ENCODE measurements at places on chromosomes 7 and 10.

- DNase-seq = no peak
Observed at GRCh38 chr7:129843365-129843898, 109.3 kb downstream of the UBE2H start.

DNA sequence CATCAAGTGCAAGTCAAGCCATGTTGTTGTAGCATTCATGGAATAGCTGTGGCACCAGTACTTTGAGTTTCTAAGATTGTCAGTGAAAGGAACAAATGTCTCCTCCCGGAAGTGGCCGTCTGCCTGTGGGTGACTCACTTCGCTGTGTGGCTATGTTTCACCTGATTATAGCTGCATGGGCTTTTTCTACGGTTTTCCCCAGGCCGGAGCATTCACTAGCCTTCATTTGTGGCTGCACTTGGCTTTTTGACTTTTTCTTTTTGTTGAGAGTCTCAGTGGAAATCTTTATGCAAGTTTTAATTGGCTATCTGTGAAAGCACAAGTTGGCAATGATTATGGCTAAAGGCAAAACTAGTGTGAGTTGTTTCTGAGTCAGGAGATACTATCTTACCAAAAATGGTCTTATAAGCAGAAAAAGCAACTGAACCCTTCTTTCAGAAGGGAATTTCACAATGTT, 35.0 kb downstream of the SRI start:
- DNase-seq = no peak

DNA sequence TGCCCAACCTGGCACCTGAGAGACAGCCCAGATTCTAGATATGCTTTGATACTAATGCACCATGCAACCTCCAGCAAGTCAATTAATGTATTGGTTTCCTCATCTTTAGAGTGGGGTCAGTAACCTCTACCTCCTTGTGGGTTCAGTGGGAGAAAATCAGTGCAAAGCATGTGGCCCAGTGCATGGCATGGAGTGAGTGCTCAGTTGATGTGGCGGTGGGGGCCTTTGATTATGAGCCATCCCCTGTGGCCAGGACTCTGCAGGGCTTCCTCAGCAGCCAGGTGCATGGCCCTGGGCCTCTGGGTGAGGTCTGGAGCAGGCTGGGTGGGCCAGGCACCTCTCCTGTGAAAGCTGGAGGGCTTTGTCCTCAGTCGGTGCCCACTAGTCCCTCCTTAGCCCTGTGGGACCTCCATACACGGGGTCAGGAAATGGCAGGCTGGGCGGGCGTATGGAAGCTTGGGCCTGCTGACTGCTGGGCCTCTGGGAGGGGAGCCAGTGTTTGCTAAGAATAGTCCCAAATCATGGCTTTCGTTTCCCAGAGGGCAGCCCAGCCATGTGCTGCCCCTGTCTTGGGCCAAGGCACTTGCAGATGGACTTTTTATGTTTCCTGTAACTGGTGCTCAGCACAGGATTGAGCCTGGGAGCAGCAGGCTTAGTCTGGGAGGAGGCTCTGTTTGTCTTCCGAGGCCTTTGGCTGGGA, 3.4 kb downstream of the PALD1 start:
- DNase-seq = peak; percentile 81

DNA sequence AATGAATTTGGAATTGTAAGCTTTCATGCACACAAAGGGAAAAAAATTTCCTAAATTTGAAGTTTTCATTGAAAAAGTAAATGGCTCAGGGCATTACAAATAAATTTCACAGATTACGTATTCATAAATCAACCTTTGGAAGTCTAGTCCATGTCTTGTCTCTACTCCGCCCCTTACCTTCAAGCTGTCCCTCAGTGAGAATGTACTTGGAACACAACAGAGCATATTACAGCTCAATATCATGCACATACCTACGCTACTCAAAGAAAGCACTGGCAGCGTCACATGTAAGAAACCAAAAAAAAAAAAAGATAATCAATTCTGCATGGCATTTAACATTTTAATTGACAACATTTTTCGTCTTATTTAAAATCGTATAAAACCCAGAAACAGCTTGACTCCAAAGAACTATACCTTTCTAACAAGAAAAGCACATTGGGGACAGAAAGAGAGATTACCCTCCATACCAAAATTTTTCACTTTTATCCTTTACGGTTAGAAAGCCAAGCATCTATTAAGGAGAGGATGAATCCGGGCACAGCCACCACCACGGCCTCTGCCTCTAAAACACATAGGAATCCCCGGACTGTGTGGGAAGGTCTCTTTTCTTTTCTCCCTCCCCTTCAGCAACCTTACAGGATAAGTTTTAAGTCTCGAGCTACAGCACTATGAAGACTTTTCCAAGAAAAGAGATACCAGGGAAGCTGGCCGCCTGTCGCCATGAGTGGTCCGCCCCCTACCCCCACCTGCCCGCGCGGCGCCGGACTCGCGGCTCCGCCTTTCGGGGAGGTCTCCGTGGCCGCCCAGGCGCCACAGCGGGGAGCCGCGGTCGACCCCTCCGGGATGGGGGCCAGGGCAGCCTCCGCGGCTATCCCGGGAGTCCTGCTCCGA, 1.1 kb downstream of the JMJD1C start:
- no peak for DNase-seq

DNA sequence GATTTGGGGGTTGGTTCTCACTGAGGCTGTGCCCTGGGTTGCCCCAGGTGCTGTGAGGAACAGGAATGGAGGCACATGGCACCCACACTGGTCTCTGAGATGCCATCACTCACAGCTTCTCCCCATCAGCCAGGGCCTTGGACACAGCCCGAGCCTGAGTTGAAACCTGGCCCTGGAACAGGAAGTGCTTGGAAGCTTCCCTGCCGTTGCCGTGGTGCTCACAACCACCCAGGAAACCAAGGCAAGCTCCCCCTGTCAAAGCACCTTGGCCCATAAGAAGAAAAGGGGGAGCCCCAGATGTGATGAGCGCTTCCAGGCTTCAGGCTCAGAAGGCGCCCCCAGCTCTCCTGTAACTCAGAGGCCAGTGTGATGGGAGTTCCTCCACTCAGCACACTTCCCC, at the start of gene BTBD16:
Gene BTBD16 (plus strand): TSS at position 221 of the 400 bp plus-strand sequence. CDS start 3,786 bp downstream, outside the sequence.
- no peak for DNase-seq

- DNase-seq = no peak
Observed at GRCh38 chr7:2325162-2325561, 10.9 kb upstream of the SNX8 start.

GRCh38 chr10:9043466-9043865, 989.0 kb downstream of the GATA3 start:
- no peak for DNase-seq

- DNase-seq = no peak
Observed at GRCh38 chr7:79520543-79520942, 67.1 kb upstream of the MAGI2 start.

DNA sequence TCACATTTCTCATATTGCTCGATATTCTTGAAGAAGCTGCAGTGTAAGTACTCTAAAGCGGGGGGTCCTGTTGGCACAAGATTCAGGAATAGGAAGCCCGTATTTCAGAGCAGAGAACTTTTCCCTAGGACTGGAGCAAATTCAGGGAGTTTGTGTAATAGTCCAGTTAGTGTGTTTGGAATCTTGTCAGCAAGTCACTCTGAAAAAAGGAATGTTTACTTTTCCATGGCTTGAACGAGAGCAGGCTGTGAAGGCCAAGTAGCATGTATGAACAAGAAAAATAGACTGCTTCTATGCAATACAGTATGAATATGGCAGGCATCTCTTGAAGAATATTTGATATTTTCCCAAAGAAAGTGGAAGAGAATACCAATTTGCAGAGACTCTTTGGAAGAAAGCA, 39.8 kb downstream of the CDC123 start:
- no peak for DNase-seq

GRCh38 chr7:157572622-157573021, 235.8 kb downstream of the DNAJB6 start:
- peak; percentile 3 for DNase-seq

GRCh38 chr7:132270517-132270916, 305.8 kb downstream of the PLXNA4 start:
- no peak for DNase-seq

- peak; percentile 62 for DNase-seq
Observed at GRCh38 chr10:119252051-119252465, 44.7 kb downstream of the GRK5 start.

DNA sequence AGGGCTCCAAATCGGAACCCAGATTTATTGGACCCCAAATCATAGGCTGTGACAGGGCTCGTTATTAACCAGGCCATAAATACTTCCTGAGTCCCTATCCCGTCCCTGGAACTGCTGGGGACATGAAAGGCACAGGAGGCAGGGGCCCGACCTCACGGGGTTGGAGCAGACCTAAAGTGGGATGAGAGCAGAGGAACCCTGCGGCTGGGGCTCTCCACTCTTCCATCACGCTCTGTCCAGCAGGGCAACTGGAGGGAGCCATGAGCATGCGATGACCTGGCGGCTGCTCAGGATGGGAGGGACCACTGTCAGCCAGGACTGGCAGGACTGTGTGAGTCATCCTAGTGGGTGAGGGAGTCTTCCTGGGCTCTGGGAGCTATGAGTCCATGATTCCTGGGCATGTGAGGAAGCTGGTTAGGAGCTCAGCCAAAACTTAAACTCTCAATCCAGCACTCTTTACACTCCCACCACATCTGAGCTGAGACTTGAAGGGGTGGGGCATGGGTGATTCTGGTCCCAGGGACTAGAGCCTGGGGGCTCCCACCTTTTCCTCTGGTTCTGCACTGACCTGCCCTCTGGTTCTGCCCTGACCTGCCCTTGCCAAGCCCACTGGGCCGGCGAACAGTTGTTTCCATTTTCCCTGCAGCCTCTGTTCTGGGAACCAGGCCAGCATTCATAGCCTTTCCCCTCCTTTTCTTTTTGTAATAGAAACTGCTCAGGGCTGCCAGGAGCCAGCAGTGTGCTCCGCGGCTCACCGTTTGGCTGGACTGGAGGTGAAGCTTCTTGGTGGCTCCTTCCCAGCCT, 47.1 kb downstream of the SYPL1 start:
- DNase-seq = peak; percentile 86

GRCh38 chr10:26780106-26780792, 80.5 kb downstream of the ABI1 start:
- no peak for DNase-seq

DNA sequence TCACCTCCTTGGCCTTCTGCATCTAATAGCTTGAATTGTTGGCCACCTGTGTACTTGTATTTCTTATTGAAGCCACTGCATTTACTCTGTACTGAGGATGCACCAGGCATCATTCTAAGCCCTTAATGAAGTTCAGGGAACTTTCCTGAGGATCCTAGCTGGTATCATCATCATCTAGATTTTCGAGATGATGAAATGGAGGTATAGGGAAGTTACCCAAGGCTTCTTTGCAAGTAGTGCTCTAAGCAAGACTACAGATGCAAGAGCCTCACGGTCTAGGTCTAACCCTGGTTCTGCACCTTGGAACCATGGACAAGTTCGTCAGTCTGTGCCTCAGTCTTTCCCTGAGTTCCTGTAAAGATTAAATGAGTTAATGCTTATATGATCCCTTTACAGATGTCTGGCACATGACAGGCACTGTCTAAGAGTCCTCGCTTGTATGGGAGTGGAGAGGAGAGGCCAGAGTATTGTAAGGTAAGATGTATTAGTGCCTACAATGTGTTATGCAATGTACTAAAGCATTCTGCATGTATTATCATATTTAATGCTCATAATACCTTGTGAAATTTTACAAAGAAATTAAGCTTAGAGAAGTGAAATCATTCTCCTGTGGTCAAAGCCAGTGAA, 145.1 kb downstream of the KCNMA1 start:
- no peak for DNase-seq

DNA sequence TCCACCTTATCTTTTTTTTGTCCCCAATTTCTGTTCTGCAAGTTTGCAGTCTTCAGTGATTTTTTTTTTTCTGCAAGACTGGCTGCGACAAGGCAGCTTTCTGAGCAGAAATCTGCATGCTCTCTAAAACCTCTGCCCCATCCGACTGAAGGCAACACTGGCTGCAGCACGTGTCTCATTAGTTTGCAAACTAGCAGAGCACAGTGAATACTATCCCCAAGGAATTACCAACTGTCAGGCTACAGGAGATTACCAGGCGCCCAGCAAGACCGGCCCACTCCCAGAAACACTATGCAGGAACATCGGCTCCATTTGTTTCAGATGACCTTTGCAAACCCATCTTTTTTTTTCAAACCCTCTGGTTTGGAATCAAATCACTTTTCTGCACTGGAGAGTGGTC, 538.8 kb downstream of the SORCS1 start:
- no peak for DNase-seq

DNA sequence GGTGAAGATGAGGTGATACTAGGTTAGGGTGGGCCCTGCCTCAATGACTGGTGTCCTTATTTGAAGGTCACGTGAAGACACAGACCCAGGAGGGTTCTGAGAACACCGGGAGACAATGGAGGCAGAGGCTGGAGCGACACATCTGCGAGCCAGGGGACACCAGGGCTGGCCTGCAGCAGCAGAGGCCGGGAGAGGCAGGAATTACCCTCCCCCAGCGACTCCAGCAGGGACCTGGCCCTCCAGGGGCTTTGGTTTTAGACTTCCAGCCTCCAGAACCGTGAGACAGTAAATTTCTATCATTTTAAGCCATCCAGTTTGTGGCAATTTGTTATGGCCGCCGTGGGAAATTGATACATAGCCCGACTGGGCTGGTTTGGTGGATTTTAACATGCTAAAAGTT, 152.2 kb downstream of the DNAJB6 start:
- DNase-seq = no peak

GRCh38 chr7:51295440-51296245, 21.0 kb downstream of the COBL start:
- no peak for DNase-seq

- DNase-seq = no peak
Observed at GRCh38 chr7:23394488-23395171, 75.7 kb downstream of the IGF2BP3 start.

- DNase-seq = no peak
Observed at GRCh38 chr10:58240531-58240930, 27.2 kb downstream of the IPMK start.

DNA sequence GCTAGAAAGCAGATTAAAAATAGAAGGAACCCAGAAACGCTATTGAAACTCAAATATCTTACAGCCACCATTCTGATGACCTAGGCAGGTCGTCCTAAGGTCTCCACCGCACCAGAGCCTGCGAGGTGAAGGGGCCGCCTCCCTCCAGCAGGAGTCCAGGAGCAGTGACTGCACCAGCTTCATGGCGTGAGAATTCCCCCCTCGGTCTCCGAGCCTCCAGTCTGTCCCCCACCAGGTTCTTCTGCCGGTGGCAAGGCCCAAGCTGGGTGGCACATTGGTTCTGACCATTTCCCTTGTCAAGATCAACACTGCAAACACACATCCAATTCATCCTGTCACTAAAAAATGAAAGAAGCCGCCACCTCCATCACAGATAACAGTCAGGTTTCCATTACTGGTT, 98.7 kb downstream of the DIP2C start:
- DNase-seq = no peak

DNA sequence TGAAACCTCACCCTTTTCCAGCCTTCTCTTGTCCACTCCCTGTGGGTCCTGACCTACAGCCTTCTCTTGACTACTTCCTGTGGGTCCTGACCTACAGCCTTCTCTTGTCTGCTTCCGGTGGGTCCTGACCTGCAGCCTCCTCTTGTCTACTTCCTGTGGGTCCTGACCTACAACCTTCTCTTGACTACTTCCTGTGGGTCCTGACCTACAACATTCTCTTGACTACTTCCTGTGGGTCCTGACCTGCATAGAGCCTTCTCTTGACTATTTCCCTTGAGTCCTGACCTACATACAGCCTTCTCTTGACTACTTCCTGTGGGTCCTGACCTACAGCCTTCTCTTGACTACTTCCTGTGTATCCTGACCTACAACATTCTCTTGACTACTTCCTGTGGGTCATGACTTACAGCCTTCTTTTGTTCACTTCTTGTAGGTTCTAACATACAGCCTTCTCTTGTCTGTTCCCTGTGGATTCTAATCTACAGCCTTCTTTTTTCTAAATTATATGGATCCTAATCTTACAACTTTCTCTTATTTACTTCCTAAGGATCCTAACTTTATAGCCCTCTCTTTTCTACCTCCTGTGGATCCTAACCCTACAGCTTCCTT, 36.5 kb downstream of the C10orf71 start:
- no peak for DNase-seq

- no peak for DNase-seq
Observed at GRCh38 chr7:77532247-77532646, 4.8 kb upstream of the PTPN12 start.

Data from left ventricle myocardium superior (tissue), 1 donor.